ENCODE measurements at places on chromosomes 11 and 22. TPM values are rescaled to one million over a fixed set of nuclear protein-coding genes. Genes with fewer than 3 reads are reported as not detected.

The P2RY2 gene
- 0.69 TPM for total RNA-seq

The CALCA gene
- total RNA-seq, result not detected

The SYT8 gene
- not detected for total RNA-seq

The PRDX5 gene
- 418 TPM for total RNA-seq
